Endothelial cell of umbilical vein (primary cell): ENCODE measurements at places on chromosomes 16 and 17. TPM values are rescaled to one million over a fixed set of nuclear protein-coding genes. Genes with fewer than 3 reads are reported as not detected.

CCDC102A gene
- 6.6 and 7.8 TPM in 2 replicates for total RNA-seq

STUB1 gene
- 105 and 107 TPM in 2 replicates for total RNA-seq

LAT gene
- total RNA-seq, result 4.5 and 6.6 TPM in 2 replicates

TP53TG3B gene
- not detected in 2 replicates for total RNA-seq

ADAP2 gene
- total RNA-seq, result 1.0 and 1.1 TPM in 2 replicates

PRR15L gene
- total RNA-seq, result not detected in 2 replicates

MYCBPAP gene
- 0.25 and 0.66 TPM in 2 replicates for total RNA-seq

CDRT15 gene
- not detected in 2 replicates for total RNA-seq
